ENCODE measurements at places on chromosomes 3 and 15.
A peak's percentile ranks its signal among the peaks of the same experiment; 100 is the strongest.

DNA sequence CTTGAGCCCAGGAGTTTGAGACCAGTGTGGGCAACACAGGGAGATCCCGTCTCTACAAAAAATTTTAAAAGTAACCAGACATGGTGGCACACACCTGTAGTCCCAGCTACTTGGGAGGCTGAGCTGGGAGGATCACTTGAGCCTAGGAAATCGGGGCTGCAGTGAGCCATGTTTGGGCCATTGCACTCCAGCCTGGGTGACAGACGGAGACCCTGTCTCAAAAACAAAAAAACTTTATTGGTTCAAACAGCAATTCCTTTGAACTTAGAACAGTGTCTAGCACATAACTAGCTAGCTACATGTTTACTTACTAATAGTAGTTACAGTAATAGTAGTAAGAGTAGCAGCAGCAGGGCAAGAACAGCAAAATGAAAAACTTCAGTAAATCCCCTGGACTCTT, 10.1 kb downstream of the HAUS2 start:
- DNase-seq = no peak

DNA sequence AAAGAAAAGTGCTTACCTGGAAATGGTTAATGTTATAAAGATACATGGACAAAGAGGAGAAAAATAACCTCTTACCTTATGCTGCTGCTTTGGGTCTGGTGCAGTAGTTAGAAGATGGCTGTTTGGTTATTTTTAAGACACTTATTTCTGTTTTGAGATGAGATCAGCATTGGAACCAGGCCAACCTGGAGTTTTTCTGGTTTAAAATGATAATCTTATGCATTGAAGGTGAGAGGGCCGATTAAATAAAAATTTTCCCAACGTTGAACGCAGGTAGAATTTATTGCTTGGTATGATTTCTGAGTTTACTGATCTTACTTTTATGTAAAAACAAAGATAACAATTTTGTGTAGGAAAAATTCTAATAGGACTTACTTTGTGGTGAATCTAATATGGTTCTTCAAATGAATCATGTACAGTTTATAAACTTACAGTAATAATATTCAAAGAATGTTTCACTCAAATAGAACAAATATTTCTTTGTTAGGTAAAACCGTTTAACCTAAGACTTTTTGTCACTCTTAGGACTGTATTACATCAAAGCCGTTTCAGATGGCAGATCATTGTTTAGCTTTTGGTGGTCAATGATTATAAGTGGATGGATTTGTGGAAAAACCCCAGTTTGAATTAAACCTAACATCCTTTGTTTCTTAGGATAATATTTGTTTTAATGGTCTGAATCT, 14.9 kb downstream of the UBE2E2 start:
- DNase-seq = no peak

DNA sequence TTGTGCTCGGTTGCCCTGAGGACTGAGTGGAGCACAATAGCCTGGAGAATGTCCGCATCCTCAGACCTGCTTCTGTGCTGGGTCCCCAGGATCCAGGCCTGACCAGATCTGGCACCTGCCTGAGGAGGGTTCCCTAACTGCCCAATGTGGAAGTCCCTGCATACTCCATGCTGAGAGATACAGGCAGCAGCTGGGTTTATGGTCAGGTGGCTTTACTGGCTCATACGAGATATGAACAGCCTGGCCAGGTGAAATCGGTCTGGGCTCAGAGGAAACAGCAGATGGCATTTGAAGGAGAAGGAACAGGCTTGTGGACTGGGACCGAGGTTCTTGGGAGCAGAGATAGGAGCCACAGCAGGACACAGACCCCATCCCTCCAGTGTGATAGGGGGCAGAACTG, 18.2 kb upstream of the KIF23 start:
- DNase-seq = peak; percentile 81

- DNase-seq = no peak
Measured at GRCh38 chr15:71256934-71257664, 141.8 kb downstream of the THSD4 start.

- no peak for DNase-seq
Measured at GRCh38 chr3:182730675-182731042, 62.6 kb upstream of the ATP11B start.

- DNase-seq = no peak
Measured at GRCh38 chr15:43899928-43900327, 73.1 kb downstream of the WDR76 start.

GRCh38 chr3:114428044-114428595, 134.3 kb downstream of the TIGIT start:
- no peak for DNase-seq

DNA sequence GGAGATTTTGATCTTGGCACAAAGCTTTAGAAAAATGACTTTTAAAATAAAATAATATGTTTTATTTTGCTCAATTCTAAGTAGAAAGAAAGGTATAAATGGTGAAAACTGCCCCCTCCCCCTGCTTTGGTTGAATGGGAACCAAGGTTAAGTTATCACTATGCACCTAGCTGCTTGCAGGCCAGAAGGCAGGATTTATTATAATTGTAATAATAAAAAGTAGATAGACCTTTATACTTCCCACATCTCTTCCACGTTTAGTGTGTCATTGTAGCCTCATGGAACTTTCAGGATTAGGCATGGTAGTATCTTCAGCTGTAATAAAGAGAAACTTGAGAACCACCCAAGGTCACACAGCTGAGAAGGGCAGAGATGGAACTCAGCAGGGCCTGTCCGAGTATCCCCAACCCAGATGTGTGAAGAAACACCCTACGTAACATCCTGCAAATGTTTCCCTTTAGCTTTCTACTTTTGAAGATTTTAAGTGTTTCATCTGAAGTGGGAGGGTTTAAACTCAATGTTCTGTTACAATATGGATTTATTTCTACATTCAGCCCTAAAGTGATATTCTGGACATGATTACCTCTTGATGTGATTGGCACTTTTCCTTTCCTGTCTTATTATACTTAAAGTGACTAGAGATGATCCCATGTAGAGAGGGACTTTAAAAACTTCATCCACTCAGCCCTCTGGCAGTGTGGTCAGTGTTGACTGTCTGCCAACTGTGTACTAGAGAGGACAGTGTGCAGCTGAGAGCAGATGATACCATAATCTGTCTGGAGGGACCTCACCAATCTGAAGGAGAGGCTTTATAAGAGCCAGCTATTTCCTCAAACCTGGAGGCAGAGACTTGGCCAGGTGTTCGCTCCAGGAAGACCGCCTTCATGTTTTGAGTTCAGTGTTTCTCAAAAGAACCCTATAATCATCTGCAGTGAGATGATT, 282.5 kb upstream of the TRIM42 start:
- DNase-seq = no peak

GRCh38 chr15:41323611-41324010, 8.8 kb downstream of the OIP5 start:
- DNase-seq = no peak

- peak; percentile 75 for DNase-seq
Measured at GRCh38 chr3:49906073-49906743, 2.5 kb upstream of the MST1R start.

- DNase-seq = no peak
Measured at GRCh38 chr3:122912772-122913538, 114.6 kb downstream of the SEMA5B start.

DNA sequence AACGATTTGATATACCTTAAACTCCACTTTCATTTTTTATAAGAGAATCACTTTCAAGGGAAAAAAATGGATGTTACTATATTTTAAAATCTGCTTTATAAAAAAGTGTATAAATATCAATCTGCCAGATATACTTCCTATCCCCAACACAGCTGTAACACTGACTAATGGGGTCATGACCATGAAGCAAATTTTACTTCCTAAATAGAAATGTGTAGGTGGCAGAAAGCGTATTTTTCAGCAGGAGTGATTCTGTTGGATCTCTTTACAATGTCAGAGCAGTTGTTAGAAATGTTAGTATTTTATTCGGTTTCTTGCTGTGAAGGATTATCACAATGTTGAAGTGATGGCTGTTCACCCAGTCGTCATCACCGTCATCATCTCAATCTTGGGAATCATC, 5.5 kb upstream of the C15orf40 start:
- DNase-seq = no peak

- no peak for DNase-seq
Measured at GRCh38 chr15:86488046-86488445, 408.4 kb downstream of the AGBL1 start.

DNA sequence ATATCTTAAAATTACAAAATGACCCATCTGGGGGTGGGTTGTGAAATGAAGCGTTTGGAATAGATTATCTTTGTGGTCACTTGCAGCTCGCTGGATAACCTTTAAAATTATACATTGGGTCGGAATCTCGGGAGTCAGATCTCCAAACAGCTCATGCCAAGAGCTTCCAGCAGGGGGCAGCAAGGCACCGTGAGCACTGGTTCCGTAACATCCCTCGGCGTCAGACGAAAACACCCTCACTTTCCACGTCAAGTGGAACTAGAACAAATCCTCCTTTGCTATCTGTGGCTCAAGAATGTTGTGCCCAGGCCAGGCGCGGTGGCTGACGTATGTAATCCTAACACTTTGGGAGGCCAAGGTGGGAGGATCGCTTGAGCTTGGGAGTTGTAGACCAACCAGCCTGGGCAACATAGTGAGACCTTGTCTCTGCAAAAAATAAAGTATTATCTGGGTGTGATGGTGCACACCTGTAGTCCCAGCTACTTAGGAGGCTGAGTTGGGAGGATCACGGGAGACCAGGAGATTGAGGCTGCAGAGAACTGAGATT, 31.1 kb downstream of the UMPS start:
- peak; percentile 80 for DNase-seq
